ENCODE measurements at places on chromosomes 2 and 18.

GRCh38 chr18:45166836-45167551, 448.3 kb upstream of the SLC14A2 start:
- DNase-seq = no peak

DNA sequence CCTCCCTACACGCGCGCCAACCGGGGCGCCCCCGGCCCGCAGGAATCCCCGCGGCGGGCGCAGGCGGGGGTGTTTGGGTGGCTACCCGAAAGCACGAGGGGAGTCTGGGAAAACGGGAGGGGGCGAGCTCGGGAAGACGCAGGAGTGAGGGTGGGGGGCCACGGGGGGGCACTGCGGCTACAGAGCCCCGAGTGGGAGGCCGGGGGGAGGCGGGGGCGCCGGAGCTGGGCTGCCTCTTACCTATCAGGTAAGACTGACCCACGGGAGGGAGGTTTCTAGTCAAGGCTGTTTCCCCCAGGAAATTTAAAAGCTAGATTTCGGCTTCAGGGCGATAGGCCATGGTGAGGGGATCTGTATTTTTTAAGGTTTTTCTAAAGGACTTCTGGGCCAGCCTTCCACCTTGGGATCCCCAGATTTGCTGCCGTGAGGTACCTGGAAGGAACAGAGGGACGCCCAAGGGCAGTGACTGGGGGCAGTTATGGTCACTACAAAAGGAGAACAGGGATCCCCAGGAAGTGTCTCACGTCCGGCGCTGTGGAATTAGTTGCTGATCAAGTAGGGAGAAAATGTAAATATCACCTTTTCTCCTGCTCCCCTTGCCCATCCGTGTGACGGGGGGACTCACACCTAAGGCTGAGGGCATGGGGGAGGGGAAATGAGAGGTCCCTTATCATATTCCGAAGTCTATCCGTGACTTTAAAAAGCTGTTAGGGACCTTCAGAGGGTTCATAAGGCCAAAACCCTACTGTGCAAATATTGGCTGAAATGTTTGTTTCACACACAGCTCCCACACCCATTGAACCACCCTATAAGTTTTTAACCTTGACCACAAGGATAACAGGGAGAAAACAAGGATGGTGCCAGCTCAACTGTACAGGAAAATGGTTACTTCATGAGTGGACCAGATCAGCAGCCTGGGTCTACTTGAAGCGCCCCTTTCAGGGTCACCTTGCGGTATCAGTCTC, 638 bp upstream of the IRS1 start:
- DNase-seq = no peak

DNA sequence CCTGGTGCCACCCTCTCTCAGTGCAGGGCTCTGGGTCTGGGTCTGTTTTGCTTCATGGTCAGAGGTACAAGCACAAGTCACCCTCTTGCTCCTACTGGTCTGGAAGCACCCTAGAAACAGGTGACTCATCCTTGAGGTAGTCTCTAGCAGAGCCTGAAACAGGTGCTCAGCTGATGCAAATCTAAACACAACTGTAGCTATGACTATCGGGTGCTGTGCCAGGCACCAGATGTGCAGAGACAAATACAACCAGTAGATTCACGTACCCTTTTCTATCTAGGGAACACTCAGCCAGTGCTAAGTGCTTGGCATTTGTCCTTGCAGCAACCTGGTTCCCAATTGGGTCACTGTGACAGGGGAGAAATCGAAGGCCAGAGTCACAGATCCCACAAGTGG, 140.9 kb upstream of the MYCN start:
- DNase-seq = no peak

GRCh38 chr2:230230496-230231200, 5.1 kb downstream of the SP140 start:
- no peak for DNase-seq

DNA sequence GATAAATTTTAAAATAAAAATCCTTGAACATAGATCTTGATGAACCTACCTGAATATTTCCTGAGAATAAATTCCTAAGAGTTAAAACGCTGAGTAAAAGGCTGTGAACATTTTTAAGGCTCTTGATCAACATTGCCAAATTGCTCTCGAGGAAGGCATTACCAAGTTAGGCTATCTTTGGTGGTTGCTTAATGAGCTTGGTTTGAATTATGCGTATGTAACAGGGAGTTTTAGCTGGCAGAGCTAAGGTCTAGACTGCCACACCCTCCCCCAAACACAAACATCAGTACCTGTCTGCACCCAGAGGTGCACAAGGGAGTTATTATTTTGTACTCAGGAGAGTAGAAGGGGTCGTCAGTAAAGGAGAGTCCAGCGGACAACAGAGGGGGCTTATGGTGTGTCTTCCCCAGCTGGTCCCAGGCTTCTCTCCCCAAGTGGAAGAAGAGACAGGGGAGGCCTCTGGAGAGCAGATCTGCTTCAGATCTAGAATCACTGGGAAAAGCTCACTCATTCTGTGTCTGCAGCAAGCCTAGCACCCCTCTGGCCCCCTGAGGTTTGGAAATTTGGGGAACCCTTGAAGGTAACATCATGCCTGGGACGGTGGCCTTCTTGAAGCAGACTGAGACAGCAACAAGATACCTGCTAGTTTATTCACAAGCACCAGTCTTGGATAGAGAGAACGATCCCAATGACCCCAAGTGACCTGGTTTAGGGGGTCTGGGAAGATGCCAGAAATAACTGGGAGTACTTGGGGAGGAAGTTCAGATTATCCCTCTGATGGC, 197.2 kb upstream of the ID2 start:
- no peak for DNase-seq

DNA sequence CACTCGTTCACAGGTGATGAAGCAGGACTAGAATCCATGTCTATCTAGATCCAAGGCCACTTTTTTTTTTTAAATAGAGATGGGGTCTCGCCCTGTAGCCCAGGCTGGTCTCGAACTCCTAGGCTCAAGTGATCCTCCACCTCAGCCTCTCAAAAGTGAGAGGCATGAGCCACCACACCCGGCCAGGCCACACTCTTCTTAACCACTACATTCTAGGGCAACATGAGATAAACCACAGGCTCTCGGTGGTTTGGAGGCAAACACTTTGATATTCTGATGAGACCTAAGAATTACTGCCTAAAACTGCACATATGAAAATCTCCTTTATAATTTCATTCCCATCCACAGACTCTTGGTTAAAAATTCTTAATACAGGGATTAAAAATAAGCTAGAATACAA, 51.8 kb downstream of the USP34 start:
- no peak for DNase-seq

DNA sequence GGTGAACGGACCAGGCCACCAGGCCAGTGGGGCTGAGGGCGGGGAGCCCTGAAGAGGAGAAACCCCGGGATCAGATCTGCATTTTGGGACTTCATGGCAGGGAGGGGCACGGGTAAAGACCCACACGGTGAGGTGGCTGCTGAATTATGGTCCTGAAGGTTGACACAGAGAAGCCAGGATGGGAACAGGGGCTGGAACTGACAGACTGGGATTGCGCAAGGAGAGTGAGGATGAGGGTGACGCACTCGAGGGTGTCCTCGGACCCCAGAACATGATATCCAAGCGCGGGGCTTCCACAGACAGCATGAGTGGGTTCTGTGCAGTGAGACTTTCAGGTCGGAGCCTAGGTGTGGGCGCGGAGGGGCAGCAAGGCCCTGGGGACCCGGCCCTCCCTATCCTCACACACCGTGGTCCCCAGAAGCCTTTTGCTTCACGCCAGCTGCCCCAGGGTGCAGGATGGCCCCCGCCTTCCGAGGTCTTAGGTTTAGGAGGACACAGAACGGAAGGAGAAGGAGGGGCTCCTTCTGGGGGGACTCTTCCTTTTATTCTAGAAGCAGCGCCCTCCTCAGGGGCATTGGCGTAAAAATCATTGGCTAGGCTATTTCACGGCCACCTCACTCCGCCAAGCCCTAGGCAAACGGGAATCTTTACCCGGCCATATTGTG, 416.8 kb upstream of the HS6ST1 start:
- DNase-seq = no peak

DNA sequence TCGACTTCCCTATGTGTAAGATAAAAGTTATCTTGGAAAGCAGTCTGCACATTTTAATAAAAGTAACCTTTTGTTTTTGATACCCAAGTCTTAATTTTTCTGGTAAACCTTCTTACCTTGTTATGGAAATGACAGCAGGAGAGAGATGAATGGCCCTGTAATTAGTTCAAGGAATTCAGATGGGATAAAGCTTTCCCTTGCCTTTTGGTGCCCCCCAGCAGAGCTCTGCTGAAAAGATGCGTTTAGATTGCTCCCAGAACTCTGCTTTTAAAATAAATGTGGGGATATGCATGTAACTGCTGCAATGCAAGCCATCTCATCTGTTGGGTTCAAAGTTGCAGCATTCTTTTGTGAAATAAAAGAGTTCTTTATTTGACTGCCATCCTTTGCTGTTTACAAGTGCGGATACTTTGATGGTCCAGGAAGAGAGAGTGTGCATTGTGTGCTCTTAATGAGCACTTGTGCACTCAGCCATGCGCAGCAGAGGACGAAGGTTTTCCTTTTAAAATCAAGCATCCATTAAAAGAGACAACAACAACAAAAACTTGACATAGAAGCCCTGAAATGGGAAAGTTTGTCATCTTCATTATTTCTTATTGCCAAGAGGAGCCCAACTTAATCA, 176.7 kb upstream of the ST6GAL2 start:
- no peak for DNase-seq

DNA sequence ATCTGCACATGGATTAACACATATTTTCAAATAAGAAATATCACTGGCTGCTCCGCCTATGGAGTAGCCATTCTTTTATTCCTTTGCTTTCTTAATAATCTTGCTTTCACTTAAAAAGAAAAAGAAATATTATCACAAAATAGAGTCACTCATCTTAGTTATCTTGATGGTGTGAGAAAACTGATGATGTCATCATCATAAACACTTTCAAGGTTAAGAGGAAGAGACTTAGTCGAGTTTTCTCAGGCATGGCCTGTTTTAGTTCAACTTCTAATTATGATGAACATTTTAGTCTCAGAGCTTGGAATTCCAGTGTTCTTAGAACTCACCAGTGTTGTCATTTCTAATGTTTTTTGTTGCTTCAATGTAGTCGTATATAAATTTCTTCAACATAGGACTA, 506.1 kb downstream of the PTPRM start:
- no peak for DNase-seq

DNA sequence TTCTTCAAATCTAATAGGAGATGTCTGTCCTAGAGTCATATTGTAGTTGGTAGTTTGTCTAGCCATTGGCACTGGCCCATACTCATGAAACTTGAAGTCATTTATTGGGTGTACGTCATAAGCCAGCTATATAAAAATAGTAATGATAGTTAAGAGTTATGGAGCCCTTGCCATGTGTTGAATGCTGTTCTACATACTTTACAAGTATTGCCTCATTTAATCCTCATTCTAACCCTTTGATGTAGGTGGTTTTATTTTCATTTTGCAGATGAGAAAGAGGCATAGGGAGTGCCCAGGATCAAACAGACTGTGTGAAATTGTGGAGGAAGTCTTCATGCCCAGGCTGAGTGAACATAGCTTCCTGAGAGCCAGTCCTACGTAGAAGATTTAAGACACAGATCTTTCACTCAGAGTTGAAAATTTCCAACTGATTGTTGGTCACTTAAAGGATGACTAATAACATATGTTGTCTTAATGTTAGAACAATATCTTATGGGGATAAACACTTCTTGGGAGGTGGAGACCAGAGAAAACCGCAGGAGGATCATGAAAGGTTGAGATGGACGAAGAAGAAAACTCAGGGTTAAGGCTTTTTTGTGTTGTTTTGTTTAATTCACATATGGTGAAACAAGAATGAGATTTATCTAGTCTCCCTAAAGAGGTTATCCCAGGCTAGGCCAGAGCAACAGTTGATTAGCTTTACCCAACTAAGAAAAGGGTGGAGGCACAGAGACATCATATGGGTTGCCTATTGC, 156.0 kb downstream of the CERS6 start:
- no peak for DNase-seq

GRCh38 chr2:46320141-46320567, 22.9 kb downstream of the EPAS1 start:
- no peak for DNase-seq

GRCh38 chr2:164453656-164454305, 167.5 kb downstream of the GRB14 start:
- no peak for DNase-seq

DNA sequence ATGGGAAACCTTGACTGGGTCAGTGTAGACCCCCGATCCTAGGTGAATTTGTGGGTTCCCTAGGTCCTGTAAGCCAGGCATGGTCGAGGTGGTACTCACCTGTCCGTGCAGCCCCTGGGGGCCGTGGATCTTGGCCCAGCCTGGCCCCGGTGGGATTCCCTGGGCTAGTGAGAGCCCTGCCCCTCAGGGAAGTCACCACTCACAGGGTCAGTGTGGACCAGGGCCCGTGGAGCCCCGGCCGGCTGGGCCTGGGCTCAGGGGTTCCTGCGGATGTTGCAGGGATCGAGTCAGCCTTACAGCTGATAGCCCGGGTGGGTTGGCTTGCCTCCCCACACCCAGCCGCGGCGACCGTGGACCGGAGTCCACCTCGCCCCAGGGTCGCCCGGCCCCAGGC, 528 bp downstream of the ATG9A start:
- no peak for DNase-seq

DNA sequence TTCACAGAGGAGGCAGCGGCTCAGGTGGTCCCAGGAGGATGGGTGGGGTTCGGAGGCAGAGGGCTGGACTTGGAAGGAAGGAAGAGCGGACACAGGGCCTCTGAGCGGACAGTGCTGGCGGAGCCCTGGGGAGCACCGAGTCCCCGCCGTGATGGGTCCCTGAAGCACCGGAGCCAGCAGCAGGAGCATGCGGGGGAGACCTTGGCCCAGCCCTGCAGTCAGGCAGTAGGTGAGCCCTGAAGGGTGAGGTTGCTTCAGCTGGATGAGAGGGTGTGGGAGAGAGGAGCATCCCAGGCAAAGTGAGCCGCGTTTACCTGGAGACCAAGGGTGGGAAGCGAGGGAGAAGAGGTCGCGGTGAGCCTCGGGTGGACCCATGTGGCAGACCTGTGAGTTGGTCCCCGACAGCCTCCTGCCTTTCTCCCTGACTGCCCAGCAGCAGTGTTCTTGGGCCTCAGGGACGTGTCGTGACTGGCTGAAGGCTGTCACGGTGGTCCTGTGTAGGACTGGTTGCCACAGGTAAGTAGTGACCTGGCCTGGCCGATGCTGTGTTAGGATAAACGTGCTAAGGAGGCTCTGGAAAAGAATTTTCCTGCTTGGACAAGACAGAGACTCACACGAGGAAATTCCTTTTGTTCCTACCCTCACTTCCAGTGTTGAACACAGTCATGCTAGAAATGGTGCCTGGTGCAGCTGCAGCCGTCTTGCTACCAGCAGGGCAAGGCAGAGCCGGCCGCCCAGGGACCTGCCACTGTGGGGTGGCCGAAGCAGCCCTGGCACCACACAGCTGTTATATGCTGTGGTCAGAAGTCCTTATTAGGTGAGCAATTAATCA, 73.0 kb downstream of the RRM2 start:
- no peak for DNase-seq

GRCh38 chr18:12838178-12838634, 45.8 kb downstream of the PTPN2 start:
- no peak for DNase-seq
